ENCODE measurements at places on chromosomes 1 and 21.

- no peak for DNase-seq
Measured at GRCh38 chr1:24301785-24302175, 17.4 kb upstream of the GRHL3 start.

DNA sequence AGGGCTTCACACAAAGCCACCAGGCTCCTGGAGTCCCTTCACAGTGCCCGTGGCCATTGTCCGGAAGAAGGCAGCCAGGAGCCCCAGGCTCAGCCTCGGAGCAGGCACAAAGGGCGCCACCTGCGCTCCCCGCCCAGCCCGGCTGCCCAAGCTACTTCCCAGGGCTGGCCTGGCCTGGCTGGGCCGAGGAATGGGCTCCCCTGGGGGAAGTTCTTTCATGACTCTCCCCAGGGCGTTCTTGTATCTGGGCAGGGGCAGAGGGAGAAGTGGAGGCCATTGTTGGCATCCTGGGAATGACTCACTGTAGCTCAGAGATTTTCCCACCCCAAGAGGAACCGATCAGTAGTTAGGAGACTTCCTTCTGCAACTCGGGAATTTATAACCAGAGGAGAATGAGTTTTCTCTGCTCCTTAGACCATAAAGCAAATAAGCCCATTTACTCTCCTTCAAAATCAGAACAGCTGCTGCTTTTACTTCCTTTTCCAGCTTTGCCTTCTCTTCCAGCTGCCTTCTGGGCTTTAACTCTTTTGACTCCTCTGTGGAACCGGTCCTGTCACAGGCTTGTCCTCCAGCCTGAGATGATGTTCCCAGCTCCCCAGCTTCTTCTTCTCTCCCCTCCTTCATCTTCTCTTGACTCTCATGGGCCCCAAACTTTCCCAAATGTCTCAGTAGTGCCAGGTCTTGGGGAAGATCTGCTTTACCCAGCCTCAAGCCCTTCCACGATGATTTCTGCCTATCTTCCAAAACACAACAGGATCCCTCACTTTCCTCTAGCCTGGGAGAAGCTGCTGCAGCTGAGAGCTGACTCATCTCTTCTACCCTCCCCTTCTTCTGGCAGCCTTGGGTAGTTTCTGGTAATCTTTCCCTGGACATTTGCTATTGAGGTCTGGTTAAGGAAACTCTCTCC is 118.7 kb upstream of the CD34 start:
- no peak for DNase-seq

- DNase-seq, result no peak
Measured at GRCh38 chr1:64836802-64837201, 91.9 kb downstream of the RAVER2 start.

DNA sequence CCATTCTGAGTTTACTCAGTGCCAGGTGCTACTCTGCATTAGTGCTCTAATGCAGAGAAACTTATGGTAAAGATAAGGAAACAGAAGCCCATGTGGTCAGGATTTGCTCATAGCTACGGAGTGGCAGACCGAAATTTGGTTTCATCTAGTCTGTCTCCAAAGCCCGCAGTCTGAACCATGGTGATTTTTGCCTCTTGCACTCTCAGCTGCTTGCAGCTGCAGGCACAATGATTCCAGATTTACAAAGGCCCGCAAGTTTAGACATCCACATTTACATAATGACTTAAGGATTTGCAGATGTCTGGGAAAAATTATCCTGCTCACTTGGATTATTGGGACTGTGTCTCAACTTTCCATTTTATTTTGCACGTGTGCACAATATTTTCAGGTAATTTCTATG is 161.3 kb upstream of the KCNJ6 start:
- DNase-seq, result no peak

DNA sequence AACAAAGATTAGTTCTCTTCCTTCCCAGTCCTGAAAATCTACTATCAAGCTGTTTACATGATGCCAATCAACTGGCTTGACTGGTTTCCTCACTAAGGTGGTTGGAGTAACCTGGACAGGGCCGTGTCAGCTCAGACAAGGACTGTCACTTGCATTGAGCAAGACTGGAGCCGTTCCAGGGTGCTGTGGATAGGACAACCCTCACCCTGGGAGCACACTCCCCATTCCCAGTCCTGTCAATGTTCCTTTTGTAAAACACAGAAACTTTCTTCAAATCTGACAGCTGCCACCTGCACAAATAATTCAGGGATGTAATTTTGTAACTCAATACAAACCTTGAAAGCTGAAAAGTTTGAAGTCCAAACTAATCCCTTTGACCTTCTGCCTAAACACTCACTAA is 31.4 kb downstream of the PLPP3 start:
- DNase-seq, result no peak

DNA sequence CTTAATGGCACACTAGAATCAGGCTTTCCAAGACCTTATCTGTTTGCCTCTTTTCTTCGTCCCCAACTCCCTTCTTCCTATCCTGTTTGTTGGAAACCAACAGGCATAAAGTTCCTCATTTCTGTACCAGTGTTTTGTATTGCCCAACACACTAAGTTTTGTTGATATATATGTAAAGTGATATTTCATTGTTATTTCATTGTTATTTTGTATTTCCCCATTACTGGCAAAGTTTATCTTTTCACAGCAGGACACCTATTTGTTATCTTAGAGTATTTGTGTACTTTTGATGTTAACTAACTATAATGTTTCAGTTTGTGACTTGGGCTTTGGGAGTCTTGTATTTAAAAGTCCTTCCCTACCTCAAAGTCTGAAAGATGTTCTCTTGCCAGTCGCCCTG is 27.1 kb downstream of the FAM20B start:
- no peak for DNase-seq

DNA sequence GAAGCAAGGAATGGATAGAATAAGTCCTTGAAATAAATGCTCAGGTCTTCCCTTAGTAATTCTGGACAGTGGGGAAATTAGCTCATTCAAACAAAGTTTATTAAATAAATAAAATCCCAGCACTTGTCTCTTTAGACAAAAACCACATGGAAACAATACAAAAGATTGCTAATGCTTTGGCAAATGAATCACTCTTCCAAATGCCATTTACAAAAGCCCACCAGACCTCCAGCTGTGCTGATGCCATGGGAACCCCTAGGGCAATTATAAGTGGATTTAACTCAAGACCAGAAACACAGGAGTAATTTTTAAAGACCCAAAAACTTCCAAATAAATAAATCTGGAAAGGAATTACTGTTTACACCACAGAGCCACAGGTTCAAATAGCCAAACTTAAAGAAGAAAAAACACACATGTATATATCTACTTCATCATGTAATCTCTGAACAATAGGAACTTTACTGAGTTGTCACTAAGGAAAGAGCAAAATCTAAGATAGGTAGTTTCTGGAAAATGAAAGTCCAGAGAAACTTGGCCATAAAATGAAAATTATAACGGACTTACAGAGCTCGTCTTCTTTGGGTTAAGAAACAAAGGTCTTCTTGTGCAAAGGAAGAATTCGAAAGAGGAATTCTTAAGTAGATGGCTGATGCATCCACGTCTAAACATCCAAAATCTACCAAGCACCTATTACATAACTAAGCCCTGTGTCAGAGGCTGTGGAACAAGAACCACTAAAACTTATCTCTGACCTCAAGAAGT is 399.4 kb downstream of the SMYD3 start:
- no peak for DNase-seq

- no peak for DNase-seq
Measured at GRCh38 chr1:21952786-21953520, 15.8 kb upstream of the HSPG2 start.

GRCh38 chr1:197374428-197374827 is 106.4 kb downstream of the CRB1 start:
- no peak for DNase-seq

- no peak for DNase-seq
Measured at GRCh38 chr1:47214549-47214948, 17.5 kb downstream of the TAL1 start.

- no peak for DNase-seq
Measured at GRCh38 chr1:223886516-223886921, 40.8 kb upstream of the TP53BP2 start.

DNA sequence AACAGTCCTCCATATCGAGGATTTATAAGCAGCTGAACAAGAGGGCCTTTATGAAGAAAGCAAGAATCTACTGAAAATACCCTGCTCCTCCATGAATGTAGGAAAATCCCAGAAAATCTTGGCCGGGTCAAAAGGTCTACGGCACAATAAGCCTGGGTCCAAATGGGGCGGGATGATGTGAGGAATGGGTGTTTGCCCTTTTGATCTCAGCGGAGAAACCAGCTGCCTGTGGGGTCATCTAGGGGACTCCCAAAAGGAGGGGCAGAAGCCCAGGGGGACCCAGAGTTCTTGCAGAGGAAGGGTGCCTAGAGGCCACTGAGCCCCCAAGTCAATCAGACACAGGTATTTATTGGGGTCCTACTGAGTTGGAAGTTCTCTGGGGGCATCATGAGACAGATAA is 11.4 kb upstream of the PIGR start:
- no peak for DNase-seq

DNA sequence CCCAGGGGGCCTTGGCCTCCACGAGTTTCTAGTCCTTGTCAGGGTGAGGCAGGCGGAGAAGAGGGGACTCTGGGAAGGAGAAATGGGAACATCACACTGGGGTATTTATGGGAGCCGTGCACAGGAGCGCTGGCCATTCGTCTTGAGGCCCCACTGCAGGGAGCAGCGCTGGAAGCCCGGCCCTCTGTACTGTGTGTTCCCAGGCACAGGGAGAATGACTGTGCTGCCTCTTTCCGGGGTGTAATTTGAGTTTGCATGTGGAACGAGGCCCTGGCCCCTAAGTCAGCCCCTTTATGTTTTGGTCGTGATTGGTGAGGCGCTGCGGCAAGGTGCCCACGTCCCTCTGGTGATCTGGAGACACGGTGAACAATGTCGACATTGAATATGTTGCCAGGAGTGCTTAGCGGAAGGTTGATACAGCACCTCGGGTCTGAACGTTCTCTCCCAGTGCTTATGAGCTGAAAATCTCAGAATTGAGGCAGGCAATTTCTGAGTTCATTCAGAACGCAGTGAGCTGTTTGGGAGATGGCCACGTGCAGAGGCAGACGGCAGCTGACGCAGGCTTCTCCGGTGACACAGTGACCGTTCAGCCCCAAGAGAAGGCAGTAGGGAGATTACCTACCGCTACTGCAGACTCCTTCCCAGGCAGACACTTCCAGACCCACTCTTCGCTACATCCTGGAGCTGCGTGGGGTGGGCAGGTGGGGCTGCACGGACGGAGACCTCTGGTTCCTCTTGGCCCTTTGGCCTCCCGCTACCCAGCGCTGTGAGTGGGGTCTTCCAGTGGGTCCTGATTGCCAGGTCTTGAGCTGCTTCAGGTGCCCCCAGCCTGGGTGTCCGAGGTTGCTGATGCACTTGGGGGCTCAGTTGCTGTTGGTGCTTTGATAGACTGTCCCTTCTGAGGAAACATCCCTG is 265.8 kb downstream of the CAMTA1 start:
- DNase-seq, result no peak

GRCh38 chr1:230270185-230270558 is 156.0 kb downstream of the PGBD5 start:
- DNase-seq, result no peak

DNA sequence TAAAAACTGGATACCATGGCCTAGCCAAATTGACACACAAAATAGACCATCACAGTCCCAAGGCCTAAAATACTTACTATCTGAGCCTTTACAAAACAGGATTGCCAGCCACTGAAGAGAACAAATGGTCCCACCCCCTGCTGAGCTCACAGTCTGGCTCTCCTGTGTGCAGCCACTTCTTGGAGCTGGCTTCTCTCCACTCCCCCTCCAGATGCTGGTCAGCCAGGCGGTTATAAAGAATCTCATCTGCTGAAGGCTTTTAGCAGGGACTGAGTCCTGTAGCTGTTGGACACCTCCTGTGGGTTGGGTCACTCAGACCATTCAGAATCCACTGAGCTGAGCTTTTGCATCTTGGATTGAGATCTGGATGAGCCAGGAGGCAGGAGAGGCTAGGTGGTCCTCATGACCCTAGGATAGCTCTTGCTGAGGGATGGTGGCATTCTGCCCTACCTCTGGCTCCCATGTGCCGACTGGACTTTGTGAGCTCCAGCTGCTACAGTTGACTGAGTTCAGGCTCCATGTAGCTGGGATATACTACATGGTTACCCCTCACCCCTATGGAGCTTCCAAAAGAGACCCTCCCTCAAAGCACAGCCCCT is 16.1 kb downstream of the OXCT2 start:
- no peak for DNase-seq

- DNase-seq, result no peak
Measured at GRCh38 chr1:8355439-8356255, 37.7 kb downstream of the SLC45A1 start.

DNA sequence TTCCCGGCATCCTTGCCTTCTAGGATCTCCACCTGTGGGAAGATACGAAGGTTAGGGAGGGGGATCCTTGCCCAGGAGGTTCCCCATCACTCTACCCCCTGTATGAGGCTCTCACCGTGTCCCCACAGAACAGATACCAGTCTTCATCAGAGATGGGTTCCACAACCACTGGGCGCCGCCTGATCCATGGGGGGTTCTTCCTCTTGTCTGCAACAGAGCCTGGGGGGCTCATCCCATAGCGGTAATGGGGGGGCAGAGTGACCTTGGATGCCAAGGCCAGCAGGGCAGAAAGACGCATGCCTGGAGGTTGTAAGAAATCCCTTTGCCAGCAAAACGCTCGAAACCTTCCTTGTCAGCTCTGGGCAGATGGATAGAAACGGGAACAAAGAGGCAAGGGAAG is 2.5 kb downstream of the MRPL24 start:
- DNase-seq, result no peak

GRCh38 chr1:80531182-80531581 is 1269.6 kb upstream of the ADGRL2 start:
- DNase-seq, result no peak

- DNase-seq, result no peak
Measured at GRCh38 chr1:234132795-234133194, 228.3 kb downstream of the SLC35F3 start.

DNA sequence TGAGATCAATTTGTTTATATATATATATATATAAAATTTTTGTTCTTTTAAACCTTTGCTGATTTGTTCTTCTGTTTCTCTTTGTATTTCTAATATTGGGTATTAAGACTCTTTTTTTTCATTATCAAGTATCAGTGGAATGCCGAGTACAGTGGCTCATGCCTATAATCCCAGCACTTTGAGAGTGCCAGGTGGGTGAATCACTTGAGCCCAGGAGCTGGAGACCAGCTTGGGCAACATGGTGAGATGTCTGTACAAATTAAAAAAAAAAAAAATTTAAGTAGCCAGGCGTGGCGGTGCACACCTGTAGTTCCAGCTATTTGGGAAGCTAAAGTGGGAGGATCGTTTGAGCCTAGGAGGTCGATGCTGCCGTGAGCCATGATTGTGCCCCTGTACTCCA is 67.1 kb downstream of the MAST2 start:
- no peak for DNase-seq

GRCh38 chr1:41233708-41234107 is 8.4 kb downstream of the SCMH1 start:
- no peak for DNase-seq

- no peak for DNase-seq
Measured at GRCh38 chr1:42931911-42932422, 26.7 kb downstream of the SLC2A1 start.

Measured in nephron progenitor cell (in vitro differentiated cells).